ENCODE measurements at places on chromosomes 4 and X.

DNA sequence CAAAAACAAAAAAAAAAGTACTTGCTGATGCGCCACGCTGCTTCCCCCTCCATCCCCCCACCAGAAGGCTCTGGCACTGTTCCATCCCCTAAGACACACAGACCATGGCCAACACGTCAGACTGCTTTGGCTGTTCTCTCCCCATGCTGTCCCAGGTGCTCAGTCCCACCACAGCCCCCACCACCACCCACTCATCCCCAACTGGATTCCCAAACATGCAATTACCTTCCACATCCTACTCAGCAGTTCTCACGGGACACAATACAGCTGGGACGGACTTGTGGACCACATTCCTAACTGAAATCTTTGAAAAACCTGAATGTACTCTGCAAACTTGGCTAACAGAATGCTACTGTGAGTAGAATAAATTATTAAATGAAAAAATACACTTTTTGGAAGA is 8.6 kb downstream of the FAT1 start:
- DNase-seq = no peak

- no peak for DNase-seq
These were observed 59.2 kb downstream of the PTPN13 start for GRCh38 chr4:86653237-86653865.

- no peak for DNase-seq
These were observed 81.4 kb downstream of the ARHGAP10 start for GRCh38 chr4:147813109-147813773.

DNA sequence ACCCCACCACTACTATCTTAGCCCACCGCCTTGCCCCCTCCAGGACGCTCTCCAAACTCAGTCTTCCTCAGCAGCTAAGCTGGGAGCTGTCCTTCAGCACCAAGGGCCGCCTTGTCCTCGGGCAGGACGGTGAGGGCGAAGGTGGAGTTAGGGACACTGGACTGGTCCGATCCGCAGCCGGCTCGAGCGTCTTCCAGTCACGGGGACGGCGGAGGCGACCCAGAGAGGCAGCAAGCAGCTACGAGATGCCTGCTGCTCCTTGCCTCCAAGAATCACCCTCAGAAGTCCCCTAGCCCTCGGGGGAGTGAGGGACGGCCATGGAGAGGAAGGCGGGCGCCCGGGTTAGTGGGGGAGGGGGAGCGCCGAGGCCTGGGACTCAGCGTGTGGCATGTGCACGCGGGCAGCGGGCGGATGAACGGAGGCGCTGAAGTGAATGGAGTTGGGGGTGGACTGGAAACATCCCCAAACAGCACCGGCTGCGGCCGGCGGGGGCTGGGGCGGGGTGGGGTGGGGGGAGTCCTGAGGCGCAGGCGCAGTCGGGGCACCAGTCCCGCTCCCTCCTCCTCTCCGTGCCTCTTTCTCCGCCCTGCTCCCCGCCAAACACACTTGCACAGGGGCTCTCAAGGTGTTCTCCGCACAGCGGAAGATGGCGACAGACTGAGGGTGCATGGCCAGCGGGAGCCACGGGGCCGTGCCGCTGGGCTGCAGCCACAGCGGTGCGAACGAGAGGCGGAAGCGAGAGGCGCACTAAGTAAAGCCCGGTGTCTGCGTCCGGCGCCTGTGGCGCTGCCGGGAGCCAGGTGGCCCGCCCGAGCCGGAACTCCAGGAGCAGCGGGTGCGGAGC is at the start of gene NALF2:
Gene NALF2, plus strand, starts transcription at position 545 of the 844 bp plus-strand sequence. CDS start 957 bp downstream, outside the sequence.
- DNase-seq = no peak

Data from SJSA1 (cell line).